ENCODE measurements at places on chromosomes 2 and 18.

GRCh38 chr2:237434866-237435311 lies 20.9 kb upstream of the COL6A3 start:
- DNase-seq: peak; percentile 82

- DNase-seq: no peak
Measured at GRCh38 chr2:163630836-163631235, 105.0 kb downstream of the FIGN start.

DNA sequence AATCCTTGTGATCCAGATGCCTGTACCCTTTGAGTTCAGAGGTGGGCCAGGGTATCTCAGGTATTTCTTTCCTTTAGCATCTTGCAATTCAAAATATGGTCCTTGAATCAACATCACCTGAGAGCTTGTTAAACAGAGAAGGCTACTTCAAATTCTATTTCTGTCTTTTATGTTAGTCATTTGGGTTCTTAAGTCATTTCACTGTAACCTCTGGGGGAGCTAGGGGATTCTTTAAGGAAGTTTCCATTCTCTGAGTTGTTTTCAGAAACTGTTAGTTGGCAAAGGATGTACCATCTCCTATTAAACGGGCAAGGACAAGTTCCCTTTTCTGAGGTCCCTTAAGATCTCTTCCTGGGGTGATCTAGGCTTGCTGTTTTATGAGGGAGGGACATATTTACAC lies 16.6 kb downstream of the CFLAR start:
- DNase-seq: no peak

GRCh38 chr2:105789745-105790460 lies 45.2 kb downstream of the NCK2 start:
- peak; percentile 65 for DNase-seq

- no peak for DNase-seq
Measured at GRCh38 chr2:60516383-60516811, 37.1 kb downstream of the BCL11A start.

DNA sequence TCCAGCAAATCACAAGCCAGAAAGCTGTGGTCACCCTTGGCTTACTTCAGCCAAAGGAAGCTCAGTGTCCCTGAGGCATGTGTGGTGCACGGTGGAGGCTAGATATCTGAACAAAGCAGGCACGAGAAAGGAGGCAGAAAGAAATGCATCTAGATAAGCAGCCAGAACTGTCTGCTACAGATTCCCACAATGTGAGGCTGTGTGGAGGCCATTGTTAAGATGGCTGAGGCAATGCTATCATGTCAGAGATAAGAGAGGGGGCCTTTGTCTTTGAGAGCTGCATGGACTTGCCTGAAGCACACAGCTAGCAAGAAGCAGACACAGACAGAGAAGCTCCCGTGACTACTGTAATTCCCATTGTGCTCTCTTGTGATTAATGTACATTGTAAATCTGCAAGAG lies 110.5 kb upstream of the LYPD6 start:
- no peak for DNase-seq

DNA sequence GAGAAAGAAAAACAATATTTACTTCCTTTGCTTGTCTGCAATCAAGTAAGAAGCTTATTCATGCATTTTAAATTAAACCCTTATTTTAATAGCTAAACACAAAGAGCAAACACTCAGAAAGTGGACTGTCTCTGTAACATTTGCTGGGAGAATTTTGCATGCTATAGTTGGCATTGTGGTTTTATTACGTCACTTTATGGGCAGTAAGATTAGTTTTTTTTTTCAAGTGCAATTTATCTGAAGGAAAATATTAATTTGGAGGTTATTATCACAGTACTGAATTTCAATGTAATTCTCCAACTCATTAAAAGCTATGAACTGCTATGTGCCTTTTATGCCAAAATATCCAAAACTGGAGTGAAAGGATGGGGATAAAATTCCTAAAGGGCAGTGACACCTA lies 103.3 kb downstream of the TMEFF2 start:
- DNase-seq: no peak

- no peak for DNase-seq
Measured at GRCh38 chr2:112485849-112486248, 3.9 kb downstream of the TTL start.

- no peak for DNase-seq
Measured at GRCh38 chr2:33272001-33272400, 204.4 kb upstream of the RASGRP3 start.

- DNase-seq: no peak
Measured at GRCh38 chr2:176159663-176160250, 2.6 kb downstream of the HOXD3 start.

DNA sequence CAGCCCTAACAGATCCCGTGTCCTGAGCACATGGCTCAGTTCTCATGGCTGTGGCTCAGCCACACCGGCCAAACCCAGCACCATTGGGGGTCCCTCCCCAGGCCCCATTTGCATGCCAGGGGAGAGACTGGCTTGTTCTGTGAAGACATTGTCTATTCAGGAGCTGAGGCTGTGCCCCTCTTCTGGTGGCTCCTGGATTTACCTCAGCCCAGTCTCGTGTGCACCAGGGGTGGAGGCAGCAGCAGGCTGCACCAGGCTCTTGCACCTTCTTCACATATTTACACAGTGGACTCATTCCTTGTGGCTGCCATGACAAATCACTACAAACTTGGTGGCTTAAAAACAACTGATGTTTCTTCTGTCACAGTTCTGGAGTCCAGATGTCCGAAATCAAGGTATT lies 92.4 kb upstream of the ITGA6 start:
- DNase-seq: no peak

- no peak for DNase-seq
Measured at GRCh38 chr18:70296289-70296688, 7.4 kb downstream of the SOCS6 start.

DNA sequence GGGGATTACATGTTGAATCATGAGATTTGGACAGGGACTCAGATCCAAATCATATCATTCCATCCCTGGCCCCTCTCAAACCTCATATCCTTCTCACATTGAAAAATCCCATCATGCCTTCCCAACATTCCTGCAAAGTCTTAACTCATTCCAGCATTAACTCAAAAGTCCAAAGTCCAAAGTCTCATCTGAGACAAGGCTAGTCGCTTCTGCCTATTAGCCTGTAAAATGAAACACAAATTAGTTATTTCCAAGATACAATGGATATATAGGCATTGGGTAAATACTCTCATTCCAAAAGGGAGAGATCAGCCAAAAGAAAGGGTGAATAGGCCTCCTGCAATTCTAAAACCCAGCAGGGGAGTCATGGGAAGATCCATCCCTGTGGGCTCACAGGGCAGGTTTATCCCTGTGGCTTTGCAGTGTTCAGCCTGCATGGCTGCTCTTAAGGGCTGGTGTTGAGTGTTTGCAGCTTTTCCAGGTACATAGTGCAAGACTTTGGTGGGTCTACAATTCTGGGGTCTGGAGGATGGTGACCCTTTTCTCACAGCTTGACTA lies 21.2 kb upstream of the SLC14A1 start:
- no peak for DNase-seq

DNA sequence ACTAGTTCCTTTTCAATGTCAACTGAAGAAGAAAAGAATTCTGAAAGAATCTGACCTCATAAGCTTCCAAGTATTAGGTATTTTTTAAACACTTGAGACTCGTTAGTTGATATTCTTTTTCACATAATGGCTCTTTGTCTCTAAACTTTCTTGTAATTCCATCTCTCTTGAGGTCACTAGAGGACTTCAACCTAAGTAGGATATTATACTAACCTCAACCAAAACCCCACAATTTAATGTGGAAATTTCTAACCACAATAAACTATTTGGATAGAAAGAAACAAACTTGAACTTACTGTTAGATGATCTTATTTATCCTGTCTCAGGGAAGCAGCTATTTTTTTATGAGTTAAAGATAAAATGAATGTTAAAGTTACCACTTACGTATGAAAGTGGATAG lies 206.9 kb upstream of the FSIP2 start:
- no peak for DNase-seq

DNA sequence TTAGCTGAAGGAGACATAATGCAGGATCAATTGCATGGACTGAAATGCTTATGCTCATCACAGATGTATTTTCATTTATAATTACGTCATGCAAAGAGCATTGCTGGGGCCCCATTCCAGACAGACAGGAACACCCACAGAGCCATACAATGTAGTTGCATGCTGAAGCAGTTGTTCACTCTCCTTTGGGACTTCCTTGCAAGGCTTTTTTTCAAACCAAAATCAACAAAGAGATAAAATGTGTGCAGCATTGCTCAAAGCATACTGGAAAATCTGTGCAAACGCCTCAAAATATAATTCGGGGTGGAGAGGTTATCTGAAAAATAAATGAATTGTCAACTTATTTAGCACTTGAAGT lies 463.2 kb downstream of the CDH2 start:
- no peak for DNase-seq

DNA sequence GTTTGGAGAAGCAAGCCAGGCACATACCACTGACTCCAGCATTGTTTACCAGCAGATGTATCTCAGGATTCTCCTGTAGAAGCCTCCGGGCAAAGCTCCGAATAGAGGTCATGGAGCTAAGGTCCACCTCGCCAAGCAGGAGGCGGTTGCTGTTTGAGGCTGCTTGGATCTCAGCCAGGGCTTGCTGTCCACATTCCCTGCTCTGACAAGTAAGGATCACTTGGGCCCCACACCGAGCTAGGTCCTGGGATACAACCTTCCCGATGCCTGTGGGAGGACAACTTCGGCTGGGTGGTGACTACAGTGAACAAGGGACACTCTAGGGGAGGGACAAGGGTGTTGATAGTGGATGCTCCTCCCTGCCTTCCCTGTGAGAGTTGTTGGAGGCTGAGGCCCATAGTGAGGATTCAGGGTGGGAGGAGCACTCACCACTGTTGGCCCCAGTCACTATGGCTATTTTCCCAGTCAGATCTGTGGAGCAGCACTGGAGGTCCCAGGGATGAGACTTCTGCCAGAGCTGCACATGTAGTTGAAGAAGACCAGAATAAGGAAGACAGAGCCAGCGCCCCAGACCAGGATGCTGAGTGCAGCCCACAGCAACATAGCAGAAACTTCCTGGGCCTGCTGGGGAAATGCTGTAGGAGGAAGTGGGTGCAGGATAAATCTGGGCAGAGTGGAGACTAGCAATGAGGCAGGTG lies 8.3 kb downstream of the C2orf81 start:
- no peak for DNase-seq

- no peak for DNase-seq
Measured at GRCh38 chr2:160621748-160622147, 128.1 kb upstream of the RBMS1 start.

- DNase-seq: no peak
Measured at GRCh38 chr2:122163617-122164016, 408.2 kb downstream of the TSN start.

DNA sequence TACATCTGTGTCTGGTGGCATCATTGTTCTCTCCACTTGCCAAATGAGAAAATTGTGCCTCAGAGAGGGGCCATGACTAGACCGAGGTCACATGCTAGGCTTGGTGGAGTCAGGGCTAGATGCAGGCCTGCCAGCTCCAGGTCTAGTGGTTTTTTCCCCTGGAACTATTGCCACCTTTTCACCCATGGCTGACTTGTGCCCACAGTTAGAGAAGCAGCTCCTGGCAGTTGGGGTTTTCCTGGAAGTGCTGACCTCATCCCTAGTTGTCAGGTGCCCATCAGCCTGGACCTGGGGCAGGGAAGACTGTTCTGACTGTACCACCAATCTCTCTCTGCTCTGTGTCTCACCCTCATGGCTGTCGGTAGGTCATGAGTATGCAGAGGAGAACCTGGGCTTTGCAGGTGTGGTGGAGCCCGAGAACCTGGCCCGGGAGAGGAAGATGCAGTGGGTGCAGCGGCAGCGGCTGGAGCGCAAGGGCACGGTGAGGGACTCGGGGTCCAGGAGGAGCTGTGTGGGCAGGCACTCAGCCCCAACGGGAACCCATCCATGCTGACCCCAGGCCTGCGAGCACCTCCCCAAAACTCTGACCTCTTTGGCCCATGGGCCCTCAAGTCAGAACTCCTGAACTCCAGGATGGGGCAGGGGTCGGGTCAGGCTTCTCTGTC lies 12.4 kb upstream of the CATIP start:
- no peak for DNase-seq

GRCh38 chr2:106044021-106044420 lies 150.1 kb downstream of the UXS1 start:
- DNase-seq: no peak

DNA sequence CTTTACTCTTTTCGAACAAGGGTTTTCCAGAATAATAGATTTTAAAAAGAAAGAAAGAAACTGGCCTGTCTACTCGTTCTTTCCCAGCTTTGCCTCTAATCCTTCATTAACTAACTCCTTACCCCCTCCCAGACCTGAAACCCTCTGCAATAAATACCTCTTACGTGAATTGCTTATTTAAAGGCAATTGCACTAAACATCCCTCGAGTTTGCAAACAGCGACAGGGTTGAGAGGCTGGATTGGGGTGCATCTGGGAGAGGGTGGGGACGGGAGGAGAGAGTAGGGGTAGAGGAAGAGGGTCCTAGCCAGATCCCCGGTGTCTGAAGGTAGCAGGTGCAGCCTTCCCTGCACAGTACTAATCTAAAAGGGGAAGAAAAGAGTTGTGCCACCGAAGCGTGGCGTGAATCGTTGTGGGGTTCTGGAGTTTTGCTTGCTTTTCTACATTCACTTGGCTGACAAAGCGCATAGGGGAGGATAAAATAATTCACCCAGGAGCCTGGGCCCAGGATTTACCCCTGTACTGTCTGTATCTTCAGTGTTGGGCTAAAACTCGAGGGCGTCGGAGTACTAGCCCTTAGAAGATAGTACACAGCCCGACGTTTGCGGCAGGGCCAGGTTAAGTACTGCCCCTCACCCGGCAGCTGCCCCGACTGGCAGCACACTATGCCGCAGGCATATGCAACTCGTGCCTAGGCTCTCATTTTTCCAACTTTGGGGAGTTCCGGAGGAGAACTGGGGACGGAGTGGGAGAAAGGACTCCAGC lies 1.9 kb upstream of the NEUROD1 start:
- peak; percentile 2 for DNase-seq

GRCh38 chr18:75931079-75931478 lies 503.6 kb upstream of the SMIM21 start:
- no peak for DNase-seq

GRCh38 chr2:183063083-183063482 lies 15.5 kb upstream of the DUSP19 start:
- DNase-seq: no peak

GRCh38 chr2:129729011-129729410 lies 250.5 kb upstream of the RAB6C start:
- DNase-seq: no peak

DNA sequence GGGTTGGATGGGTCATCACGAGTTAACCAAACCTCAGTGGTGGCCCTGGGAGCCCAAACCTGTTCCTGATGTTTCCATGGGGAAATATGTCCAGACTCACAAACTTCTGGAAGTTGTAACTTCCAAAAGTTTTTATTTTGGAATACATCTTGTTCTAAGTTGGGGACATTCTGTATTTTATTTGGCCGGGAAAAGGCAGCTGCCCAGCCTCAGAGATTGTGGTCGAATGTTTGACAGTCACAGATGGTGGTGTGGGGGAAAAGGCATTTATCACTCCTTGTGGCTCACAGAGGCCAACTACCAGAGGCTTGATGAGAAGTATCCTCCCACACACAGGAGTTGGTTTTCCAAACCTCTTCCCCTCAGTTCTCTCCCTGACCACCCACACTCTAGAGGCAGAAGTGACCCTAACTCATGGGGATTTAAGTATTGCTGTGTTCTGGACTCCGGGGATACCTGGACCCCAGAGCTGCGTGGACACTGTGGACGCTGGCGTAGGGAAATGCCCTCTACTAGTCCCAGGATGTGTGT lies 124.7 kb upstream of the PPP1CB start:
- no peak for DNase-seq

GRCh38 chr2:67566958-67567635 lies 170.0 kb downstream of the ETAA1 start:
- no peak for DNase-seq

GRCh38 chr2:160882906-160883305 lies 277.3 kb upstream of the TANK start:
- no peak for DNase-seq
